ENCODE measurements at places on chromosomes 6 and 20.

DNA sequence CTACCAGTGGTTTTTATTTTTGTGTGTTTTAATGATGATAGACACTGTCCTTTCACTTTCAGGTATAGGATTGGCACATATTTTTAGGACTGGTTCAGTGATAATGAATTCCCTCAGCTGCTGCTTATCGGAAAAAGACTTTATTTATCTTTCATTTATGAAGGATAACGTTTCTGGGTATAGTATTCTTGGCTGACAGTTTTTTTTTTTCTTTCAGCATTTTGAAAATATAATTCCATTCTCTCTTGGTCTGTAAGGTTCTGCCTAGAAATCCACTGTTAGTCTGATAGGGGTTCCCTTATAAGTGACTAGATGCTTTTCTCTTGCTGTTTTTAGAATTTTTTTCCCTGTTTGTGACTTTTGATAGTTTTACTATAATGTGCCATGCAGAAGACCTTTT lies 313.1 kb downstream of the TENT5A start:
- DNase-seq, result no peak

DNA sequence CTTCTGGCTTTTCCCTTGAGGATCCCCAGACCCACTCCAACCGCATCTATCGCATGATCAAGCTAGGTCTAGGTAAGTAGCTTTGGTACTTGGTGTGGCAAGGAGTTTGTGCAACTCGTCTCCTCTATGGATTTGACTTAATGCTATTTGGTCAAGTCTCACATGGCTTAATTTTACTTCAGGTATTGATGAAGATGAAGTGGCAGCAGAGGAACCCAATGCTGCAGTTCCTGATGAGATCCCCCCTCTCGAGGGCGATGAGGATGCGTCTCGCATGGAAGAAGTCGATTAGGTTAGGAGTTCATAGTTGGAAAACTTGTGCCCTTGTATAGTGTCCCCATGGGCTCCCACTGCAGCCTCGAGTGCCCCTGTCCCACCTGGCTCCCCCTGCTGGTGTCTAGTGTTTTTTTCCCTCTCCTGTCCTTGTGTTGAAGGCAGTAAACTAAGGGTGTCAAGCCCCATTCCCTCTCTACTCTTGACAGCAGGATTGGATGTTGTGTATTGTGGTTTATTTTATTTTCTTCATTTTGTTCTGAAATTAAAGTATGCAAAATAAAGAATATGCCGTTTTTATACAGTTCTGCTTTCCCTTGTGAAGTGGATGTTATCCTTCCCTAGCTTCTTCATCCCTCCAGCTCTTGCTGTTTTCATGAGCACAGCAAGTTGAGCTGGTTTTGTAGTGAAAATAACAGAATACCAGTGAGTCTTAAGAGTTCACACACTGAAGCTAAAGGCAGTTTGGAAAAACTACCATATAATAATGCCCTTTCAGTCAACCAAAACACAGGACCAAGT lies 3.8 kb downstream of the SLC35B2 start:
- DNase-seq, result peak; percentile 23

DNA sequence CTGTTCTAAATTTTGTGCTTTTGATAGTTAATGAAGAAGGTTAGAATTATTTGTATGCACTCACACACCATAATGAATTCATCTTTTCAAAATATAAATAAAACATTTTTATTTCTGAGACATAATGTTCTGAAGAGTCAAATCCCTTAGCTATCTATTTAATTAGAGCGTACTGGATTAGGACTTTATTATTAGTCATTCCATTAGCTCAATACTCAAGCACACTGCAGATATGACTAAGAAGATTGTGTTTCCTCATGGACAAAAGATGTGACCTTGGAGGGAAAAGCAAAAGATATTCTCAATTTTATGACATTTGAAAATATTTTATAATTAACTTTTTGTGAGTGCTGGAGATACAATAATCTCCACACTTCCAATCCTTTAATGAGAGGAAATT lies 666.4 kb downstream of the CD109 start:
- no peak for DNase-seq

- no peak for DNase-seq
These were observed 1.3 kb downstream of the MAN1A1 start for GRCh38 chr6:119348096-119348747.

DNA sequence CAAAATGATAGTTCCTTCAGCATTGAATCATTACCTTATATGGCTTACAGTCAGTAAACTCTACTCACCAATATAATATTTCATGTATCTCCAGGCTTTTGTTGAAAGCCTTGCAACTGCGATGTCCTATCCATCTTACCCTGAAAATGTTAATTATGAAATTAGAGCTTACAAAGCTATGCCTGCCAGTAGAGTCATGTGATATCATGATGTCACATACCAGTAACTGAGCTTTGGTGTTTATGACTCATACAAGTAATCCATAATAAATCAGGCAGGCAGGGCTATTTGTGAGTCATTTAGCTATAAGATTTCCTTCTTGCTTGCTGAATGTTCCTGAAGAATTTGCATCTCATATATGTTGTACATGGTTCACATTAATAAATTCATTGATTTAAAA lies 44.9 kb upstream of the FAM83B start:
- DNase-seq, result peak; percentile 22

DNA sequence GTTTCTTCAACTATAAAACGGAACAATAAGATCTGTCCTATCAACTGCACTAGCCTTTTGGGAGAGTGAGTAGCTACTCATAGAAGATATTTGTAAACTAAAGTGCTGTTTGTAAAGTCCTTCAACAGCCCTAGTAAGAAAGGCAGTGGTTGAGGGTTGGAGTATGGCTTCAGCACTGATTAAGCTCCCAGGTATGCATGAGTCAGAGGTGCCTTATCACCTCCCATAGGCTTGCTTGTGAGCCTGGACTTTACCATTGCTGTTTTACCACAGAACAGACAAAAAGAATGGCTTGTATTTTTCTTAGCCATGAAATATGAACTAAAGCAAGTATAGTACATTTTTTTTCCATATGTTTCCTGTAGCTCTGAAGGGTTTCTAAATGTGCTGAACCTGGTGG lies 44.1 kb downstream of the SAMD3 start:
- no peak for DNase-seq

- DNase-seq, result no peak
These were observed 1.6 kb downstream of the TFAP2C start for GRCh38 chr20:56630506-56631317.

- DNase-seq, result no peak
These were observed 101.9 kb downstream of the LIN28B start for GRCh38 chr6:105058846-105059245.

- DNase-seq, result peak; percentile 21
These were observed 63.1 kb upstream of the KLHL31 start for GRCh38 chr6:53728570-53729194.

- DNase-seq, result no peak
These were observed 40.0 kb downstream of the PLG start for GRCh38 chr6:160742090-160742489.

GRCh38 chr6:57013521-57013926 lies 33.0 kb upstream of the KIAA1586 start:
- no peak for DNase-seq

DNA sequence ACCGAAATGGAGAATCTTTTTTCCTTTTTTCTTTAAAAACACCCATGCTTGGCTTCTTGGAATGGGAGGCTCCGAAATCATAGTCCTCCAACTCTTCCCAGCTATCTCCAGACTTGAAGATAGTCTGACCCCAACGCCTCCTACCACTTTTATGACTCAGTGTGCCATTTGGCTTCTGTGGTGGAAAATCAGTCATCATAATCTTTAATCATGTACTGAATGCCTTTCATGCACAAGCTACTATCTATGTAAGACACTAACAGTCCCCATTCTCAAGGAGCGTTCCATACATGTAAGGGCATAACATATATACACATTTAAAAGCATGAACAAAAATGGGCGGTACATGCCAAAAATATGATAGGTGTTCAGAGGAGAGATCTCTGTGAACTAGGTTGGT lies 44.1 kb downstream of the TMEM14B start:
- no peak for DNase-seq

GRCh38 chr6:137282254-137282653 lies 63.1 kb upstream of the IFNGR1 start:
- DNase-seq, result no peak

DNA sequence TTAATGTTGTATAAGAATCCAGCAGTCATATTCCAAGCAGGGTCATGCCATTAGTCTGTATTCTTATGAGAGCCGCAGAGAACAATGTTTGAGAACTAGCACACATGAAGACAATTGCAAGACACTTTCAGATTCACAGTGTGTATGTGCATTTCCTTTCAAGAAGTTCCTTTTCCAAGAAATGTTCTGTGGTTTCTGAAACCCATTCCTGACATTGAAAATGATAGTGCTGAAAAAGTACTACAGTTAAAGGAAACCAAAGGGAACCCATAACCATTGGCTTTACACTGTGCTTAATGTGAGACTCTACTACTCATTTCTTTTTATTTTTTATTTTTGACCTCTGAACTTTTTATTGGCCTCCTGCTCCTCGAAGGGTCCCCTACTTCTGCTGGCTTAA lies 4.2 kb upstream of the CALHM6 start:
- DNase-seq, result no peak

DNA sequence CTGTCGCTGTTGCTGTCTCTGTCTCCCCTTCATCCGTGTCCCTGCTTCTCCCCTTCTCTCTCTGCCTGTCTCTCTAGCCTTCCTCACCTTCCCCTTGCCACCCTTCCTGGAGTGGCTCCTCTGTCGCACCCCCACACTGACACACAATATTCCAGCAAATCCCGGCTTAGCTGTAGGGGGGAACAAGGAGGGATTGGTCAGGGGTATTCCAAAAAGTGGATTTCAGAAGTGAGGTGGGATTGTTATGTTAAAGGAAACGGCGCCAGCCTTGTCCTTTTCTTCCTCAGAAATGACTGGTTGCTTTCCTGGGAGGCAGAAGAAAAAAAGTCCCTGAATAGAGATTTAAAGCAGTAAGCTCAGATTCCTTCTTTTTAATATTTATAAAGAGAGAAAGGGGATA lies 76.3 kb upstream of the SIRPA start:
- DNase-seq, result no peak

- no peak for DNase-seq
These were observed 112.5 kb downstream of the FAM217A start for GRCh38 chr6:3966426-3966825.

DNA sequence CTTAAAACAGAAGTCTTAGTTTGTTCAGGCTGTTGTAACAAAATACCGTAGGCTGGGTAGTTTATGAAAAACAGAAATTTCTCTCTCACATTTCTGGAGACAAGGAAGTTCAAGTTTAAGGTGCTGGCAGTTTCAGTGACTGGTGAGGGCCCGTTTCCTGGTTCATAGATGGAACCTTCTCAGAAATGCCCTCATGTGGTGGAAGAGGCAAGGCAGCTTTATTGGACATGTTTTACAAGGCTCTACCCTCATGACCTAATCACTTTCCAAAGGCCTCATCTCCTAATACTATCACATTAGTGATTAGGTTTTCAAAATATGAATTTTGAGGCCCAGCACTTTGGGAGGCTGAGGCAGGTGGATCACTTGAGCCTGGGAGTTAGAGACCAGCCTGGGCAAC lies 2.4 kb downstream of the HEBP2 start:
- DNase-seq, result no peak

GRCh38 chr20:33585413-33585812 lies 76.7 kb upstream of the C20orf144 start:
- DNase-seq, result peak; percentile 39

GRCh38 chr6:130183271-130184222 lies 39.2 kb downstream of the SAMD3 start:
- DNase-seq, result no peak

DNA sequence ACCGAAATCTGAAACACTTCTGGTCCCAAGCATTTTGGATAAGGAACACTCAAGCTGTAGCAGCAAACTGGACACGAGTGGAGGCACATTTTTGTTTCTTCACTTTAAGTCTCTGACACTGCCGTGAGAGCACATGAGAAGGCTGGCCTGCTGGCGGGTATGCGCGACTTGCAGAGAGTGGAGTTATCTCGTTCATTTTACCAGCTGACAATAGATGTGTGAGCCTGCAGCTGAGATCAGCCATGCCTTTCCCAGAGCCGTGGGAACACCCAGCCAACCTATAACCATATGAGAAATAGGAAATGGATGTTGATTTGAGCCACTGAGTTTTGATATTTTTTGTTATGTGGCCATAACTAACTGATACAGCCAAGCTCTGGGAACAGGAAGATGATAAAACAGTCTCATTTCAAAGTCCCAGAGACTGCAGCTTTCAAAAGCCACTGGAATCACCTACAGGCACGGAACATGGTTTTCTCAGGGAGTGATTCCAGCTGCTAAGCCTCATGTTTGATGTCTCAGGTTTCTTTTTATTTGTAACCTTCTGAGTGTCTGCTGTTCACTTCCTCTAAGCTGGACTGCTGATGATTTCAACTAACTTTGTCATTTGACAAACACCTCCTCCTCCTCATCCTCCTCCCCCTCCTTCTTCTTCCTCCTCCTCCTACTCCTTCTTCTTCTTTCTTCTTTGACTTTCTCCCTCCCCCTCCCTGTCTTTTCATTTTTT lies 28.6 kb upstream of the LAMP5 start:
- DNase-seq, result no peak

- DNase-seq, result no peak
These were observed 197.4 kb upstream of the KCNQ5 start for GRCh38 chr6:72424476-72424875.

GRCh38 chr20:37342231-37343177 lies 3.4 kb upstream of the SRC start:
- DNase-seq, result no peak

DNA sequence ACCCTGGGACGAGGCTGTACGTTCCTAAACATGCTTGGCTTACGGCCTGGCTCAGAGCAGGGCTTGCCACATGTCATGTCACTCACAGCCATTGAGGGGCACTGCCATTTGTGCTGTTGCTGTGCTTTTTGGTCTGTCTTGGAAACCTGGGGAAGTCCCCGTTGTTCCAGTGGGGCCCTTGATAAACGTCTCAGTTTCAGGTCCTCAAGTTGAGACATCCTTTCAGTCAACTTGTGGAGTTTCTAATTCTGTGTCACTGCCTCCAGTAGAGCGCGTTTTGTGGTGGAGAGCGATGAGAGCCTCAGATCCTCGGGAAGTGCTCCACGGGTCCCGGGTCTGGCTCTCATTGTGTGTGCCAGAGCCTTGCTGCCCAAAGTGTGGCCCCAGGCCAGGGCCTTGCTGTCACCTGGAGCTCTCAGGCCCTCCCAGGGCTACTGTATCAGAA lies 43.0 kb upstream of the CCR6 start:
- DNase-seq, result no peak
